Activated CD4-positive, alpha-beta T cell treated with anti-CD3 and anti-CD28 coated beads, Interleukin-2, amount 50 U/mL, for 4 hours (primary cell): ENCODE measurements at places on chromosomes 4 and X.
A peak's percentile ranks its signal among the peaks of the same experiment; 100 is the strongest.

GRCh38 chrX:120419463-120419862, 49.6 kb downstream of the LAMP2 start:
- no peak for DNase-seq

DNA sequence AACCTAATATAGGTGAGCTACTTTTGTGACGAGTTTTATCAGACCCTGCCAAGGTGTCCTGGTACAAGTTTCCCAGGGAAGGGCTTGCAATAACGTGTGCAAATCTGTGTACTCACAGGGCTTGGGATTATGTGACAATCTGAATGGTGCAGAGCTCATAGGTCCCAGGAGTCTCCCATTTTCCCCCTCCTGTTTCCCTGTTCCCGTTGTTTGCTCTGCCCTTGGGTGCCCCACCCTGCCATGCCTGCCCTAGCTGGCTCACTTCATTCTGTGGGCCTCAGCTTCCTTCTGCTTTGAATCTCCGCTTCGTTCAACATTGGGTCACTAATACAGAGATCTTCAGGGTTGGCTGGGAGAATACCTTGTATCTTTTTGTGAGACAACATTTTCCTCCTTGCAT, 90.3 kb upstream of the HPF1 start:
- DNase-seq: no peak

DNA sequence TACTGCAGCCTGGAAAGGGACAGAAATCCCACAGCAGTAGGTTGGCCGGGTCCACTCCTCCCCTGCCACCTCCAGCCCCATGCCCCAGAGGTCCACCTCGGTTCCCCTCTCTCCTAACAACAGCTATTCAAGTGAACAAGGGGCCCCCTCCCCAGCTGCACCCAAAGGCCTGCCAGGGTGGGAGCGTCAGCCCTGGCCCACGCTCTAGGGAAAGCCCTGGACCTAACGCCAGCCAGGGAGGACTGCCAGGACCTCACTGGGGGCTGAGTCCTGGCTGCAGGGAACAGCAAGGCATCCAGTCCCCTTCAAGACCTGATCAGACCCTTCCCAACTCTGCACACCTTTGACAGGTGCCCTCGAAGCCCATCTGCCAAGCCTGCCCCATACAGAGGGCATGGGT, 13.2 kb downstream of the SLC6A8 start:
- DNase-seq: no peak

DNA sequence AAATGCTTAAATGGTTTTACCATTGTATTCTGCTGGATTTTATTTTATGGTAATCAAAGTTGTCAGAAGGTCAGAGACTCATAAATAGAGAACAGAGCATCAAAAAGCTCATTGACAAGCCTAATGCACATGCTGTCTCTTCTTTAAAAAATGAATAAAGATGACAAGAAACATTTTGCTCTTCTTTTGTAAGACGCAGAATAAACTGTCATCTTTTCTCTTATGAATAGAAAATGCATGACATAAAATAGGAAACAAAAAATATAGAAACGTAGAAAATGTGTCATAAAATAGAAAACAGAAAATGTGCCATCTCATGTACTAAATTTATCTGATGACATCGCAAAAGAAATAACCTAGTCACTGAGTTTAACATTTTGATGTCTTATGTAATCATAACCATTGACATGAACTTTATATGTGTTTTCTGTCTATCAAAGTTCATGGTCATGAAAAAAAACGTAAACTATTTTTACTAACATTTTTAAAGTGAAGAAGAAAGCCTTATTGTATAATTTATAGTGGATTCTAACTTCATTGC, 484.1 kb downstream of the TRIML1 start:
- DNase-seq: no peak

DNA sequence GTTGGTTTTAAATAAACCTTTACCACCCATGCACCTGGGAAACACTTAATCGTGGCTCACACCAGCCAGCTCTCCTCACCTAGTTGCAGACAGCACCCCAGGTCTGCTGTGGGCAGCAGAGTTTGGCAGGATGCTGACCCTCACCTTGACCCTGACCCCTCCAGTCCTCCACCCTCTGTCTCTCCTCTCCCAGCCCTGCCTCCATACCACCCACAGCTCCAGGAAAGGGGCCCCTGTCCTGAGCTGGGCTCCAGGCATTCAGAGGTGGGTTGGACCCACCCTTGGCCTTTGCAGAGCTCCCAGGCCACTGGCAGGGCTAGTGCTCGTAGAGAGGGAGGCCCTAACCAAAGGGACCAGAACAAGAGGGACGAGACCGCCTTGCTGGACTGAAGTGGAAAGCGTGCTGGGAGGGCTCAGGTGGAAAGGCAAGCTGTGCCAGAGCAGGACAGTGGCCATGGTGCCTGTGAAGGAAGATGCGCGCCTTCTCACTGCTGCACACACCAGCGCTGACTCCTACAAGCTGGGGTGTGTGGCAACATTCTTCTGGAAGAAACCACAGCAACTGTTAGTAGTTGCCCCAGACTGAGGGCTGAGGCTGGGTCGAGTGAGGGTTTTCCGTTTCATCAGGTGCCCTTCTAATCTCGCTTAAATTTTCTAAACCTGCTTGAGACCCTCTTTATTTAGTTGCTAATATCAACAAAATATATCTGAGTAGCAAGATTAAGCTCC, 10.7 kb upstream of the S100P start:
- no peak for DNase-seq

- DNase-seq: no peak
Observed at GRCh38 chrX:50075630-50076339, 125.0 kb downstream of the AKAP4 start.

DNA sequence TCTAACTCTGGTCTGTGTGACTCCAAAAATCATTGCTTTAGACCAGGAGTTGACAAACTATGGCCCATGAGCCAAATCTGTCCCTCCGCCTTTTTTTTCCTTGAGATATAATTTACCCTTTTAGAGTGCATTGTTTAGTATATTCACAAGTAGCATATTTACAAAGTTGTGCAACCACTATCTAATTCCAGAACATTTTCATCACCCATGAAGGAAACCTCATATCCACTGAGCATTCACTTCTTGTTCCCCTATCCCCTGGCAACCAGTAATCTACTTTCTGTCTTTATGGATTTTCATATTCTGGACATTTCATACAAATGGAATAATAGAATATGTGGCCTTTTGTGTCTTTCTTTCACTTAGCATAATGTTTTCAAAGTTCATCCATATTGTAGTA, 67.4 kb upstream of the CITED1 start:
- DNase-seq: no peak

DNA sequence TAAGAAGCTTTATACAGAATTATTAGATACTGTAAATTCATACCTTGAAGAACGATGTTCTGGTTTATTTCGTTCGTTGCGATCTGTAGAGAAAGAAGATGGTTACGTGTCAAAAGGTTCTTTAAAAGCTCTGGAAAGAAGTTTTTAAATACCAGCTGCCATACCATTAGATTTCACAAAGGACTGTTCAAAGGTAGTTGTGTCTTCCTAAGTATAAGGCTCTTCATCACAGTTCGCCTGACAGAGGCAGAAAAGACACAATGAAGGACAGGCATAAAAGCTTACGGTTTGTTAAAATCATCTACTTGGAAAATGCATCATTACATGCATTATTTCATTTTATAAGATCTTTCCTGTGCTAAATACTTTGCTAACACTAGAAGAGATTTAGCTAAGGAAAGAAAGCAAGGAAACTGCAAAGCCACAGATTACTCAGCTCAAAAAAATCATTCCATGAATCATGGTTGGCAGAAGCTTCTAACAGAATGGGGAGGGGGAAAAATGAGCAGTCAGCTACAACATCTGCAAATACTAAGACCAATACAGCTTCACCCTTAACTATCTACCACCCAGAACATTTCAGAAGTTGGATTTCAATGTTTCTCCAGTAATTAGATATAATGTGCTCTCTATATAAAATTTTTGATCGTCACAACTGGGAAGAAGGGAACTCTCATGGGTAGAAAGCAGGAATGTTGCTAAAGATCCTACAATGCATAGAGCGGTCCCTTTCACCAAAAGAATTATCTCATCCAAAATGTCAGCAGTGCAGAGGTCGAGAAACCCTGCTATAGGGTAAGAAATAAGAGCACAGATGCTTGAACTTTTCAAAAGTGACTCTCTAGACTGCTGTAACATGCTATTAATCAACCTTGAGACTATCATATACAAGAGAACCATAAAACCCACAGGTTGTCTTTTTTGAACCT, 50.7 kb upstream of the PRSS48 start:
- no peak for DNase-seq

GRCh38 chr4:108619372-108620100, 840 bp upstream of the RPL34 start:
- DNase-seq: peak; percentile 12

DNA sequence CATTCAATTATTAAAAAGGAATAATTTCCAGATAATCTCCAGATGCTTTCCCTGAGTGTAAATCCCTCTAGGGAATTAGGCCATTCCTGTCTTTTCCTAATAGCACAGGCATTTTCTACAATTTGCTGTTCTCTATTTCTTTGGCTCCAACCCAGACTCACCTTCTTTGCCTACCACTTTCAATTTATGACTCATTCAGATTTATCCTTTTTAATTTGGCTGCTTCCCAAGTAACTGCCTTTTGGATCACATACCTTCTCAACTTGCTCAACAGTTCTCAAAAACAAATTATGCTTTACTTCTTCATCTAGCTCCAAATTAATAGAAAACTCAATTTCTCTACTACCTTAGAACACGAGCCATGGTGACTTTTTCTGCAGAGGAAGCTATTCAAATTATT, 1166.3 kb upstream of the PCDH7 start:
- DNase-seq: no peak

DNA sequence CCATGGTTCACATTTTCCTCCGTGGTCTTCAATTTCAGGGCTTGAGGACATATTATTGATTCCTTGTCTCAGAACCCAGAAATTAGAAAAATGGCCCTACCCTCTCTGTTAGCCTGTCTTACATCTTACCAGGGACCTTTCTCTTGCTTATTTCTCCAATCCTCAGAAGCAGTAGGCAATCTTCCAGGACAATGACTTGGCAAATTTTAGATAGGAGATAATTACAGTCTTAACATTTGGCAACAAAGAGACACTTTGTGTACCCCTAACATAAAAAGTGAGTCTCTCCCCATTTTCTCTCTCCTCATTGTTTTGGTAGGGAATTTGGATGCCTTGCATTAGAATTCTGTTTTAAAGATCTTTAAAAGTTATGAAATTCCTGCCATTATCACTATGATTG, 778.1 kb upstream of the SLIT2 start:
- no peak for DNase-seq

DNA sequence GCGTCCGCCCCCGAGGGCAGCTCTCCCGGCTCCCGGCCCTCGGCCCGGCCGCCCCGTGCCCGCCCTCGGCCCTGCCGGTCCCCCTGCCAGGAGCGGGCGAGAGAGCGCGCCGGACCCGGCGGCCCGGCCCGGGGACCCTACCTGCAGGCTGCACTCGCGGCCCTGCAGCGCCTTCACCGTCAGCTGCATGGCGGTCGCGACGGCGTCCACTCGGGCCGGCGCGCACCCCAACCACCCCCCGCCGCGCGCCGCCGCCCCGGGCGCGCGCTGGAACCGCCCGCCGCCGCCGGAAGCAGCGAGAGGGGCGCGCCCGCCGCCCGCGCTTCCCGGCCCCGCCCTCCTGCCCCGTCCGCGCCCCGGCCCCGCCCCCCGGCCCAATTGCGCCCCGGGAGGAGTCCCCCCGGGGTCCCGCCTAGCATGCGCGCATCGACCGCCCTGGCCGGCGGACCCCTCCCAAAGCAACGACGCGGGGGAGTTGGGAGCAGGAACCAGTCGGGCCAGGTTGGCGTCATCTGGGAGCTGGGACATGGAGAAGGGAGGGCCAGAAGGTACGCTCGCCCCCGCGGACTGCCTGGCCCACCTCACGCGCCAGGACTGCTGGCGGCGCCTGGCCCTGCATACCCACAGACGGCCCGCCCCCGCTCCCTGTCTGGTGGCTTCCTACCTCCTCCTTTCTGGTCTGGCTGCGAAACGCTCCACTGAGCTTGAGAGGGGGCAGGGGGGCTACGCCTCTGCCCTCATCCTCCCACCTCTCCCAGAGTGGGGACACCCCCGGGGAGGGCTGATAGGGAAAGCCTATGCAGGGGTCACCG, at the start of gene UBL4A:
UBL4A (minus strand) TSS at position 220 of the 812 bp plus-strand sequence; CDS start at position 189, 31 bp downstream.
- DNase-seq: peak; percentile 26

DNA sequence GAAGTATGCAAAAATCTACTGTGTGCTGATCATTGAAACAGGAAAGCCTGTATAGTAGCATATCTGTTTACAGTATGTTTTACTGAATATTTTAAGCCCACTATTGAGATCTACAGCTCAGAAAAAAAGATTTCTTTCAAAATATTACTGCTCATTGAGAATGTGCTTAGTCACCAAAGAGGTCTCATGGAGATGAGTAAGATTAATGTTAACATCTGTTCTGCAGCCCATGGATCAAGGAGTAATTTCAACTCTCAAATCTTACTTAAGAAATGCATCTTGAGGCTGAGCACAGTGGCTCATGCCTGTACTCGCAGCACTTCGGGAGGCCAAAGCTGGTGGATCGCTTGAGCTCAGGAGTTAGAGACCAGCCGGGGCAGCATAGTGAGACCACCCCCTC, 3.3 kb downstream of the RNF4 start:
- DNase-seq: no peak

DNA sequence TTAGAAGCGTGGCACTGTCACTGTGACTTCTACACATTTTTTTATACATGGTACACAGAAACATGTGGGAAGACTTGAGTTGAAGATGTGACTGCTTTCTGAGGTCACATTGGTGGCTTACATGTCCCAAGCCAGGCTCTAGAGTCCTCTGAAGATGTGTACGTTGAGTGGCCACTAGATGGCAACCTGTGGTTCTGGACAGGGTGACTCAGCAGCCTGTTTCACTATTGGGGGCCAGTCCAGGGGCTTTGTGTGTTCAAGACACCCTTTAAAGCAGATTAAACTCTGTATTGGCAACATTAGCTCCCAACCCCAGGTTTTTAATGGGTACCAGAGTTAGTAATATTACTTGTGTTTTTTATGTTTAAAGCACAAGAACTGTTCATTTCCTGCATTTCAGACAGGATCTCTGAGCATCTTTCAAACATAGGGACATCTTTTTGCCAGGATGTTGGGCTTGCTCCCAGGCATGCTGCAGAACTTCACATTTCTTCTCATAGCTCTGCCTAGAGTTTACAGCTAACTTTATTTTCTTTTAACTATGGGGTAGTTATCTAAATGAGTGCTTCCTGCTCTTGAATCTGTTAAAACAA, 53.0 kb downstream of the DCUN1D4 start:
- DNase-seq: peak; percentile 27

DNA sequence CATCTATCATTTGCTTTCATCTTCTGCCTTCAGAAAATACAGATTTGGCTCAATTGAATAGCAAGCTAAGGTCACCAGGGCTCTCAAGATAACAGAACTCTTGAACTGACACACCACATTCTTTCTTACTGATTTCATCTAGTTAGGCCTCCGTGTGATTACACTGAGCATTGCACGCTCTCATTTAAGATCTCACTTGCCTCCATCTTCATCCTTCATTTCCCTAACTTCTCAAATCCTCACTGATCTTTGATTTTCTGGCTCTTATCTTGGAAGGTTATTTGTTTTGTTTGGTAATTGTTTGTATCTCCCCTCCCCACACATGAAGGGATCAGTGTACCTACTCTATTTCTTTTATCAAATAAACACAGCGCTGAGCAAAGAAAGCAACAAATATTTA, 47.7 kb downstream of the MANBA start:
- no peak for DNase-seq
